ENCODE measurements at places on chromosomes 4 and X.

GRCh38 chr4:41661442-41662076, 87.0 kb downstream of the PHOX2B start:
- peak; percentile 16 for DNase-seq

- DNase-seq = no peak
Observed at GRCh38 chr4:95343235-95343634, 205.5 kb downstream of the UNC5C start.

- DNase-seq = no peak
Observed at GRCh38 chr4:106615410-106615945, 246.9 kb upstream of the GIMD1 start.

DNA sequence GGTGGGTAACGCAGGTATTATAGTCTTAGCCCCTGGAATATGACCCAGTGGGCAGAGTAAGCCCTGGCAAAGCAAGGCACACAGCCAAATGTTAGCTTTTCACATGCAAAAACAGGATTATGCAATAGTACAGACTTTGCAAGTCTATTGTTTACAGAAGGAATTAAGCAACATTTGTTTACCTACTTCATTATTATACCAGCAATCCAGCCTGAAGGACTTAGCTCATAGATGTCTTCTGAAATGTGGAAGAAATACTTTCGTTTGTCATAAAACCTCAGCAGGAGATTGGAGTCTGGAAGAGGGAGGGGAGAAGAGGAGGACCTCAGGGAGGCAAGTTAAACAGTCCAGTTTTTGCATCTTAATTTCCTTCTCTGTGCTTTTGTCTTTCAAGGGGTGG, 226.7 kb upstream of the CENPE start:
- no peak for DNase-seq

DNA sequence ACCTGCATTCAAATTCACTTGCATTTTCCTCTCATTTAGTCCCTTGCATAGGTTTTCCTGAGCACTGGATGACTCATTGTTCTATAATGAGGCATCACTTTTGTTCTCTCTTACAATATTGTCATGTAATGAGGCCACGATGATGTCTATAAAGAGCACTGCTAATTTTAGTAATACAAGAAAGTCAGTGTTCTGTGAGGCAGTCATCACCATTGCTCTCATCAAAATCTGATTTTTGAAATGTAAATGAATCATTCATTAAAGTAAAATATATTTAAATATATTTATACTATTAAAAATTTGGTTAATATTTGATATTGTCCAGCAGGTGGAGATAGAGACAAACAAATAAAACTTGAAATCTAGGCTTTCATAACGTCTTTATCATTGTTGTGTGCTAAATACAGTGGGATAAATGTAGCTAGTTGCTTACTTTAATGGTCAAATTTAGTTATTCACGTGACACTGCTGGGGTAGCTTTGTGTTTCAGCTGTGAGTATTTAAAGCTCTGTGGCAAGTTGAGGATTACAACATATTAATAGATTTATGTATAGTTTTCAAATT, 15.4 kb downstream of the HMGB2 start:
- no peak for DNase-seq

Measured in activated naive CD8-positive, alpha-beta T cell treated with anti-CD3 and anti-CD28 coated beads for 36 hours (primary cell).